ENCODE measurements at places on chromosomes 13 and 19. TPM values are rescaled to one million over a fixed set of nuclear protein-coding genes. Genes with fewer than 3 reads are reported as not detected.

Gene CGB5
- total RNA-seq = not detected

Gene SLC17A7
- total RNA-seq = 0.12 TPM

Gene LILRA5
- not detected for total RNA-seq

Gene MCEMP1
- not detected for total RNA-seq

Gene SMIM17
- not detected for total RNA-seq

Gene IGFLR1
- 0.60 TPM for total RNA-seq

Gene CEACAM3
- not detected for total RNA-seq

Gene NAPSA
- total RNA-seq = 0.08 TPM

Gene TRAPPC5
- total RNA-seq = 360 TPM

Gene CYP2A6
- not detected for total RNA-seq

Gene FLT3
- total RNA-seq = not detected

Gene HPN
- not detected for total RNA-seq

Gene ZNF837
- total RNA-seq = 0.35 TPM

Gene OR7C1
- total RNA-seq = not detected

Gene FAM124A
- 0.30 TPM for total RNA-seq

Gene RNF17
- total RNA-seq = 0.30 TPM

Gene ARHGAP33
- total RNA-seq = 1.7 TPM

All from smooth muscle cell of the coronary artery (primary cell).